ENCODE measurements at places on chromosomes 3 and 15.

GRCh38 chr3:140898340-140899180 is 43.1 kb upstream of the SLC25A36 start:
- DNase-seq: peak; percentile 15

DNA sequence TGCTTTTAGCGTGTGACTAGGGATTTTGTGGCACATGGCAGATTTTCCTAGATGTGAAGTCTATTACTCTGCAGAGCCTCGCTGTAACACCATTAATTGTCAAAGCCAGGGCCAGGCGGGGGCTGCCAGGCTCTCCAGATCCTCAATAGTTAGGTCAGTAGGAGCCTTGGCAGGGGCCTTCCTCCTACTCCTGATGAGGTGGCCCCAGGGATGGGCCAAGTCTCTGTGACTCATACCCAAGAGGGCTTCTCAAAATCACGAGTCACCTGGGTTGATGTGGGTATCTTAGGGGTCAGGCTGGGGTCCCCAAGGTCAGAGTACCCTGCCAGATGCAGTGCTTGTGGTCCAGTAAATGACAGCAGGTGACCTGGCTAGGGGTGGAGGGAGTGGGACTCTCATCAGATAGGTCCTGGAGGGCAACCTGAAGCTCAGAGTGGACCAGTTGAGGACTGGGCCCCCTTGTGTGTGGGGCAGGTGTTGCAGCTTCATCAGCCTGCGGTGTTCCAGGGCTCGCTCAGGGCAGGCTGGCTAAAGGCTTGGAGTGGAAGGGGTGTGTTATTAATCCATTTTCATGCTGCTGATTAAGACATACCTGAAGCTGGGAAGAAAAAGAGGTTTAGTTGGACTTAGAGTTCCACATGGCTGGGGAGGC is 88.5 kb upstream of the MYZAP start:
- DNase-seq: no peak

GRCh38 chr3:193680220-193680619 is 87.2 kb downstream of the OPA1 start:
- DNase-seq: no peak

DNA sequence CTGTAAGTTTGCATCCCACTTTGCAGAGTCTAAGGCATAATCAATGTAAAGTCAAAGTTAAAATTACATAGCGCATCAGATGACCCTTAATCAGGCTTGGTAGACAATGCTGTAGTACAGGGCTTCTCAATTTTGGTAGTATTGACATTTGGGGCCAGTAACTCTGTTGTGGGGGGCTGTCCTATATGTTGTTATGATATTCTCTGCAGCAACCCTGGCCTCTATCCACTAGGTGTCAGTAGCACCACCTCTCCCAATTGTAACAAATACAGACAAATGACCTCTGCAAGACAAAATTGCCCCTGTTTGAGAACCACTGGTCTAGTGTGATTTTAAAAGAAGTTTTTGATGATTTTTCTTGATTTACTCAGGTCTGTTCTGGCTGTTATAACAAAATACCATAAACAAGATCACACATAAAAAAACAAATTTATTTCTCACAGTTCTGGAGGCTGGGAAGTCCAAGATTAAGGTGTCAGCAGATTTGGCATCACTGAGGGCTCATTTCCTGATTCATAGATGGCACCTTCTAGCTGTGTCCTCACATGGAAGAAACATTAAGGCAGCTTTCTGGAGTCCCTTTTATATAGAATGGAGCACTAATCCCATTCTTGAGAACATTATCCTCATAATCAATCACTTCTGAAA is 37.6 kb upstream of the SLC9A9 start:
- DNase-seq: peak; percentile 14

- DNase-seq: no peak
Observed at GRCh38 chr3:78258798-78259197, 1218.9 kb downstream of the ROBO2 start.

DNA sequence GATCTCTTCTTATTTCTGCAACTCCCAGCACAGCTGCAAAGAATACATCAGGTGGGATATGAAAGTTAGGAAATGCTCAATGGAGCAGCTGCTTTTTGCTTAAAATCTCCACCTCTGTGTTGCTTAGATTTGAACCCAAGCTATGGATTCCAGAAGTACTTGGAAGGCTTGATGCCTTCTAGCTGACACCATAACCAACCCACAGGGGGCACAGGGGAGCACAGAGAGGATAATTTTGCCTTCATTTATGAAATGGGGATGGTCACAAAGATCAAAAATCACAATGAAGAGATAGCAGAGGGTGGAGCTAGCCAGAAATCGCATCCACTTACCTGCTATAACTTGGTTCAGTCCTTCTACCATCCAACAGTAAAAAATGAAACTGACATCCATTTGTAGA is 75.7 kb downstream of the DUT start:
- no peak for DNase-seq

DNA sequence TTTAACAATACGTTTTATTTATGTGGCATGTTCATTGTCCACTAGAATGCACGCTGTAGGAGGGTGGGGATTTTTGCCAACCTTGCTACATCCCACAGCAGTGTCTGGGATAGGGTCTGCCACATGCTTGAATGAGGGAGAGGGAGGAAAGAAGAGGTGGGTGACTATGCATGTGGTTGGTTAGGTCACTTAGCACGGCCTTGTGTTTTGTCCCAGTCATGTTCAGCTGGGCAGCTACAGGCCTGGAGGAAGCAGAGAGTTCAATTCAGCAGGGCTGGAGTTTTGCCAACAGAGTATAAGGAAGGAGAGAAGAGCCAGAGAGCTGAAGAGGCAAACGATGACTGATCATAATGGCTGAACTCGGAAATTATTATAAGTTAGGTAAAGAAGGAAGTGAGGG is 268.4 kb upstream of the NSMCE3 start:
- no peak for DNase-seq

DNA sequence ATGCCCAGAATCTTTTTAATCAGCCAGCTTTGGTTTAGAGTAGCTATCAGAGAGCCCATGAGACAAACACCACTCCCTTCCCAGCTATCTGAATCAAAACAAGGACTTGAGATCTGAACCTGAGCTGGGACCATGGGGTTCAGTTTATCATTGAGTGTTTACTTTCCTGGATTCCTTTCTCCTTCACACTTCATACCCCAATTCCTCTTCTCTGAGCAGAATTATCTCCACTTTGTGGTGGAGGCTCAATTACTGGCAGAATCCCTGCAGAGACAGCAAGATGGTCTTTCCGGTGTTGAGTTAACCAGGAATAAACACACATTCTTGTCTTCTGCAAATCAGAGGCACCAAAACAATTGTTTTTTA is 102.4 kb downstream of the RPL22L1 start:
- DNase-seq: no peak

DNA sequence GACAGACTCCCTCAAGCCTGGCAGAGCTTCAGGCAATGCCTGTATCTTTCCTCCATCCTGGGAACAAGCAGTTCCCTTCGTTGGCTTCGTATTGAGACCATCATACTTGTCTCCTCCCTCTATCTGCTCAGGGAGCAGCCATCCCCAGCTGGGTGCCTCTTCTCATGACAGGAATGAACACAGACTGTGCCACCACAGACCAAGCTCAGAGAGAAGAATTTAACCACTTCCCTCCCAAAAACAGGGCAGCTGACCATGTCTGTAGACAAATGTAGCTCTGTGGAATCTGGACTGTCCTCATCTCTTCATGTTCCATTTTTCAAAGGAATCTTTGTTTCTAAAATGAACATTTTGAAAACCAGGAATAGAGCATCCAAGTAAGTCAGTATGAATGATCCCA is 245.4 kb downstream of the ERC2 start:
- DNase-seq: no peak

DNA sequence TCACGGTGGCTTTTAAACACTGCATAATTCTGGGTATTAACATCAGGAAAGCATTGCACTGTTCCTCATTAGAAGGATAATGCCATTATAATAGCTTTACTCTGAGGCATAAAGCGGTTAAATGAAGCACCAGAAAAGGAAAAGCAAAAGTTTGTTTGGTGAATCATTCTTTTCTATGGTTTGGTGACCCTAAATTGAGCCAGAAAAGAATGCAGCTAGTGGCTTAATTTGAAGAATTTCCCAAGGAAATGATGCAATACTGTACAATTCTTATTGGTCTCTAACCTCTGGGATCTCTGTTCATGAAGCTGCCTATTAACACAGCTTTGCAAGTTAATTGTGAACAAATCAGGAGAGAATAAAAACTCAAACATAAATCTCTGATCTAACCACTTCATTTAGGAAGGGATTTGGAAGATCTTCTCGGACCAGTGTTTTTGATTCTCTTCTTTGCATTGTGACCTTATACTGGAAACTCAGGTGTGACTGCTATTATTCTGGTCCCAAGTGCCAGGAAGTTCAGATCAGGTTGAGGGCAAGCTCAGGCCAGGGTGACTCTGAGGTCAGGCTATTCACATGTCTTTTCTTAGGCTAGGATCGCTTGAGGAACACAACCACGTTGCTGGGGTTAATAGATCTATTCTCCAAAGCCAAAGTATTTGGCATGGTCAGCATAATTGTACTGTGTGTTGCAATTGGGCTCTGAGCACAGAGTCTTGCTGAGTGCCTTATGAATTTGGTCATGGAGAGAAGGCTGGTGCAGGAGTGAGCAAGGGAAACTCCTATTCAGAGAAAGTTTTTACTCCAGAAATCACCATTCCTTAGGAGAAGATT is 11.3 kb upstream of the DLG1 start:
- DNase-seq: no peak

DNA sequence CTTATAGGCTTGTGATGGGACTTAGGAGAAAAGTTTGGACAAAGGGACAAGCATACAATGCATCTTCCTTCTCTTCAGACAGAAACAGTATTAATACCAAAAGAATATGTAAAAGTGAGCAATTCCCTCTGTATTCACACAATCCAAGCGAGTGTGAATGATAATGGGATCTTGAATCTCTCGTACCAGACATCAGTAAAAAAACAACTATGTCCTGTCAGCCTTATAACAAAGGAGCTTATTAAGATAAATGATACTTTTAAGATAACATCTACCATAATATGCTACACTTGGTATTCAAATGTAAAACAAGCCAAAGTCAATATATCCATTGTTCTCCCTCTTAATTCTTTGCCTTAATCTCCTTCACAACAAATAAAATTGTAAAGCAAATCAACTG is 288.6 kb upstream of the CNTN6 start:
- DNase-seq: no peak

DNA sequence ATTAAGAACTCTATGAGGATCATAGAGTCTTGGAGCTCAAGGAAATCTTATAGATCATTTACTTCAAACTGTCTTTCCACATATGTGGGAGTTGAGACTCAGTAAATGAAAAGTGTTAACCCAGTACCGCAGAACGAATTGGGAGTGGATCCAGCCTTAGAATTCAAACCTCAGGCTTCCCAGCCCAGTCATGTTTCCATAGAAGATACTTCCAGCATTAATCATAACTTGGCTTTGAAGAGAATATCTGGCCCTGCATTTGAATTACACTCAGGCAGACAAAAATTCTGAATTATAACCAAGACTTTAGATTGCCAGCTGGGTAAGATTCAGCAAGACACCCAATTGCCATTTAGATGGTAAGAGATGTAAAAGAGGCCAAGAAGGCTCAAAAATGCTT is 972.0 kb downstream of the TUSC7 start:
- DNase-seq: no peak

- no peak for DNase-seq
Observed at GRCh38 chr3:183966361-183966791, 51.3 kb downstream of the ABCC5 start.

DNA sequence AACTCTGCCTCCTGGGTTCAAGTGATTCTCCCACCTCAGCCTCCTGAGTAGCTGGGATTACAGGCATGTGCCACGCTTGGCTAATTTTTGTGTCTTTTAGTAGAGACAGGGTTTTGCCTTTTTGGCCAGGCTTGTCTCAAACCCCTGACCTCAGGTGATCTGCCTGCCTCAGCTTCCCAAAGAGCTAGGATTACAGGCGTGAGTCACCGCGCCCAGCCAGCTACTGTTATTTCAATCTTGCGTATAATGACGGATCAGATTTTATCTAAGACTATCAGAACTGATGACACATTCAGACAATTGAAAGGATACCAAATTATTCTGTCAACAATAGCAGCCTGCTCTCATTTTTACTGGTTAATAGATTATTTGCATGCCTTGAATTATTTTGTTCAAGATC is 612.2 kb downstream of the ZIC1 start:
- DNase-seq: no peak

DNA sequence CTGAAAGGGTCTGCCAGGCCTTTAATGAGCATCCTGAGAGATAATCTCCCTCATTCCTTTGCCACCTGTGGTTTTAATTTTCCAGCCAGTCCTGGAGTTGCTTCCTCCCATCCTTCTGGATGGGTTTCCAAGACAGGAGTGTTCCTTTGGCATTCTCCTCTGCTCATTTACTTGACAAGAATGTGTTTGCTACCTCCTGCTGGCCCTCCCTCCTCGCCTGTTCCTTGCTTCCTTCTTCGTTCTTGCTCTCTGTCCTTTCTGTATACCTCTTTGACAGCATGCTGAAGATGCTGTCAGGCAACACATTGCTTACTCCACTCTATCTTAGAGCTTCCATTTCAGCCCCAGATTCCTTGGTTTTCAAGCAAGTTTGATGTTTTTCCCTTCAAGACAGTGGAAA is 46.0 kb downstream of the ERC2 start:
- no peak for DNase-seq

DNA sequence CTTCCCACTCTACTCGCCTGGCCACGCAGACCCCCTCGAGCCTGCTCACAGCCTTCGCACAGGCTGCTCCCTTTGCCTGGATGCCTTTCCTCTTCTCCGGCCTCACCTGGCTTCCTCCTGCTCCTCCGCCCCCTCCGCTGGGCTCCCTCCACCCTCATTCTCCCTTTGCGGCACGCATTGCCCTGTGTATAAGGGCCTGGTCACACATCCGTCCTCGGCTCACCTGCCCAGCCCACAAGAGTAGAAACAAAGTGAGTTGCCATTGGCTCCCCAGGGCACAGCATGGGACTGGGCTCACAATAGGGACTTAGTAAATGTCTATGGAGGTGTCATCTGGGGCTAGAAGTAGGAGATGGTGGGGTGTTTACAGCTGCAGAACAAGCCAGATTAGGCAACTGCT is 4.2 kb downstream of the PLXND1 start:
- no peak for DNase-seq

DNA sequence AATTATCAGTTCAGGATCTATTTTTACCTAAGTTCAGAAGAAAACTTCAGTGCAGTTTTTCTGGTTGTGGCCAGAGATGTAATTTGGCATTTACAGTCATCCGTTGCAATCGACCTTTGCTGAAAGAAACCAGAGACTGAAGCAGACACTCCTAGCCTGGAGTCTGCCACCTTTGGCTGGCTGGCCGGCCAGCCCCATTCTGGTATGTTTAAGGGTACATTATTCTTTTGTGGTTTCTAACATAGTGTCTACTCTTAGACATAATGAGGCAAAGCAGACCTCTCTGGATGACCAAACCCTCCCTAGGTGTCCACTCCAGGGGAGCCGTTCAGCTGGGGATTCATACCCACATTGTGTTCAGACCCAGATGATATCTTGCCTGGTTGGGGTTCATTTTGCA is 275.9 kb upstream of the TPM1 start:
- no peak for DNase-seq

Measured in effector memory CD8-positive, alpha-beta T cell (primary cell).